Fibroblast of lung (primary cell): ENCODE measurements at places on chromosomes 16 and 17. TPM values are rescaled to one million over a fixed set of nuclear protein-coding genes. Genes with fewer than 3 reads are reported as not detected.

The KRTAP2-3 gene
- total RNA-seq, result not detected in 2 replicates

The MT1A gene
- total RNA-seq, result 2.3 and 5.3 TPM in 2 replicates

The UTP18 gene
- 27.9 and 31.6 TPM in 2 replicates for total RNA-seq

The MYH2 gene
- total RNA-seq, result not detected in 2 replicates

The CCL14 gene
- total RNA-seq, result not detected in 2 replicates

The DNAJA2 gene
- 78.3 and 79.9 TPM in 2 replicates for total RNA-seq

The NDUFAB1 gene
- 76.3 and 98.4 TPM in 2 replicates for total RNA-seq

The RBFOX1 gene
- not detected in 2 replicates for total RNA-seq

The DBNDD1 gene
- total RNA-seq, result 1.3 and 3.6 TPM in 2 replicates

The PCGF2 gene
- total RNA-seq, result 2.3 and 4.0 TPM in 2 replicates

The KRTAP4-11 gene
- not detected in 2 replicates for total RNA-seq

The RAPGEFL1 gene
- total RNA-seq, result 1.2 and 1.3 TPM in 2 replicates

The IL34 gene
- total RNA-seq, result 5.1 and 5.4 TPM in 2 replicates

The MT1G gene
- total RNA-seq, result 11.6 and 16.4 TPM in 2 replicates

The RMI2 gene
- total RNA-seq, result 1.8 and 6.8 TPM in 2 replicates

The SMG6 gene
- total RNA-seq, result 25.7 and 29.9 TPM in 2 replicates

The ZNF830 gene
- 14.4 and 21.6 TPM in 2 replicates for total RNA-seq

The MSI2 gene
- 11.0 and 14.2 TPM in 2 replicates for total RNA-seq

The KRTAP9-4 gene
- total RNA-seq, result not detected in 2 replicates

The FLII gene
- total RNA-seq, result 284 and 395 TPM in 2 replicates

The PABPN1L gene
- not detected in 2 replicates for total RNA-seq

The CCL4L2 gene
- not detected in 2 replicates for total RNA-seq

The NARF gene
- total RNA-seq, result 22.0 and 30.0 TPM in 2 replicates

The FBF1 gene
- 10.5 and 11.2 TPM in 2 replicates for total RNA-seq

The TNFRSF13B gene
- not detected in 2 replicates for total RNA-seq

The LCAT gene
- 3.3 and 6.4 TPM in 2 replicates for total RNA-seq

The TPSD1 gene
- total RNA-seq, result not detected in 2 replicates

The TBC1D26 gene
- 0.17 TPM in 1 of 2 replicates, not detected in the other for total RNA-seq

The ACAP1 gene
- 2.1 and 3.9 TPM in 2 replicates for total RNA-seq

The LDHD gene
- total RNA-seq, result 1.0 and 4.5 TPM in 2 replicates

The IL32 gene
- total RNA-seq, result 4.4 and 5.1 TPM in 2 replicates

The PMM2 gene
- 17.2 and 19.5 TPM in 2 replicates for total RNA-seq

The KANSL1 gene
- 55.5 and 78.6 TPM in 2 replicates for total RNA-seq

The KRTAP17-1 gene
- total RNA-seq, result not detected in 2 replicates

The STH gene
- total RNA-seq, result not detected in 2 replicates

The PPY gene
- not detected in 2 replicates for total RNA-seq

The GRB7 gene
- under 0.01 and 0.77 TPM in 2 replicates for total RNA-seq

The SHISA9 gene
- not detected in 2 replicates for total RNA-seq

The ABCC3 gene
- total RNA-seq, result 20.0 and 34.8 TPM in 2 replicates

The ANKRD40CL gene
- under 0.01 TPM in 1 of 2 replicates, not detected in the other for total RNA-seq

The CA5A gene
- total RNA-seq, result not detected in 2 replicates

The ATAD5 gene
- 0.77 and 0.83 TPM in 2 replicates for total RNA-seq

The MT3 gene
- total RNA-seq, result not detected in 2 replicates

The GCGR gene
- not detected in 2 replicates for total RNA-seq

The MLKL gene
- 4.6 and 5.8 TPM in 2 replicates for total RNA-seq

The NOS2 gene
- under 0.01 TPM in 1 of 2 replicates, not detected in the other for total RNA-seq

The NLRC5 gene
- 23.6 and 43.6 TPM in 2 replicates for total RNA-seq

The VAT1L gene
- total RNA-seq, result 15.7 and 86.9 TPM in 2 replicates

The MEOX1 gene
- total RNA-seq, result not detected in 2 replicates

The PIRT gene
- total RNA-seq, result not detected in 2 replicates
